ENCODE measurements at places on chromosomes 13 and 19.

DNA sequence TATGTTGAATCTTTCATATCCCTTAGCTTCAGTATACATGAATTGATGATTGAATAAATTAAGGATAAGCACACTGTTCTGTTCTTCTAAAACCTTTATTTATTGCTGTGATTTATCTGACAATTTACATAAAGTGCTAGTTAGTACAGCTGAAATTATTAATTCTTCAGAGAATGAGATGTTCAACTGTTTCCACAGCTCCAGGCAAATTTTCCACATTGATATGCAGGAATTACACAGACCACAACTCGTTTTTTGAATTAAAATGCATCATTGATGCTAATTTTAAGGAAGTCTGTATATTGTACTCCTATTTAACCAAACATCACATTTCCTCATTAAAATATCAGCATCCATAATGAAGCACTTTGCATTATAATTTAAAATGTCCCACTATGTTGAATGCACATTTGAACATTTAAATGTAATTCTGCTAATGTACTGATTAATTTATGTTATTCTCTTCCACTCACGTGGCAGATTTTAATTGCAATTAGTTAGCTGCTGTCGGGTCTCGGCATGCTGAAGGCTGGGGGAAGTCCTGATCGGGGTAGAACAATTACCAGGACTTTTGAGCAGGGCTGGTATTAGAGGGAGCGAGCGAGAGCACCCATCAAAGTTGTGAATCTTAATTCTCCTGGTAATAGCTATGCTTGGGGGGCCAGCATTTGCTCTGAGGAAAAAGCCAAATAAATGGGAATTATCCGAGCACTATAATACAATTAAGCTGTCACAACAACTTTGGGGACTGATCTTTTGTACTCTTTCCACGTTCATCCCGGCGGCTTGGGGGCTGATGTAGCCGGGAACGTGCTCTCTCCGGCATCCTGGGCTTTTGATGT, 136.7 kb upstream of the TMTC4 start:
- no peak for DNase-seq

- DNase-seq, result peak; percentile 86
Observed at GRCh38 chr19:18349524-18350128, 9.2 kb downstream of the PGPEP1 start.

GRCh38 chr13:112073245-112074138, 6.5 kb downstream of the SOX1 start:
- DNase-seq, result no peak

GRCh38 chr19:24049537-24049936, 37.5 kb upstream of the ZNF254 start:
- no peak for DNase-seq

DNA sequence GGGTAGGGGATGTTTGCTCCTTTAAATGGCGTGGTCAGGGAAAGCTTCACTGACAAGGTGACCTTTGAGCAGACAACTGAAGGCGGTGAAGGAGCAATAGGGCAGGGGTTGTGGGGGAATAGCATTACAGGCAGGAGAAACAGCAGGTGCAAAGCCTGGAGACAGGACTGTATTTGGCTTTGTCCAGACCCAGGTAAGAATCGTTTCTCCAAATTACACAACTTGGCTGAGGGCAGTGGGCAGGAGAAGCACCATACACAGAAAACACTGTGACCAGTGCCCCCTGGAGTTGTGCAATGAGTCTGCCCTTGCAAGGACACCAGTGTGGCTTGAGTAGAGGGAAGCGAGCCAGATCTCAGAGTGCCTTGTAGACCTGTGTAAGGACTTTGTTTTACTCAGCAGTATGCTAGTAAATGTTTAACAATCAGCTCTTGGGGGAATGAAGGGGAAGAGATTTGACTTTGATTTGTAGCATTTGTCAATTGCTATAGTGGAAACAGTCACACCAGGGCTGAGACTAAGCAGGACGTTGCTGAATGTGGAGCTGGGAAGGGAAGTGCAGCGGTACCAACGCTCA, 360.0 kb downstream of the DCT start:
- no peak for DNase-seq

DNA sequence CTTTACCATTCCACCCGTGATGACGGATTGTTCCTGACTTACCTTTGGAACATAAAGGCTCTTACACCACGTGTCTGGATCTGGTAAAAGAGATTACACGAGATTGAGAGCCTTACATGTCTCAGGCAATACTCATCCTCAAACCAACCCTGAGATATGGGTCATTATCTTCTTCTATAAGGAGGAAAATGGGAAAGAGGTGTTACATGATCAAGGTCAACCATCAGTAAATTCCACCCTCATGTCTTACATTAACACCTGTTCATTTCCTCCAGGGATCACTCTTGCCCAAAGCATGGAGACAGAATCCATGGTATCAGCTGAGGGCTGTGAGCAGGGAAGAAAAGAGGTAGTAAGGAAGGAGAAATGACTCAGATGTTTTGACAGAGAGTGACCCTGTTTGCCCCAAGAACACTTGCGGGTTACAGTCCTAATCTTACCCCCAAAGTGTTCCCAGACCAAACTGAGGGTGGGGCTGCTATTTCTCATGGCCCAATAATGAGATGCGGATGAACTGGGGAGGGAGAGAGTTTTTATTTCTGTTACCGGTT, 19.6 kb downstream of the LILRB4 start:
- no peak for DNase-seq

- DNase-seq, result no peak
Observed at GRCh38 chr19:3499738-3500428, 591 bp downstream of the DOHH start.

DNA sequence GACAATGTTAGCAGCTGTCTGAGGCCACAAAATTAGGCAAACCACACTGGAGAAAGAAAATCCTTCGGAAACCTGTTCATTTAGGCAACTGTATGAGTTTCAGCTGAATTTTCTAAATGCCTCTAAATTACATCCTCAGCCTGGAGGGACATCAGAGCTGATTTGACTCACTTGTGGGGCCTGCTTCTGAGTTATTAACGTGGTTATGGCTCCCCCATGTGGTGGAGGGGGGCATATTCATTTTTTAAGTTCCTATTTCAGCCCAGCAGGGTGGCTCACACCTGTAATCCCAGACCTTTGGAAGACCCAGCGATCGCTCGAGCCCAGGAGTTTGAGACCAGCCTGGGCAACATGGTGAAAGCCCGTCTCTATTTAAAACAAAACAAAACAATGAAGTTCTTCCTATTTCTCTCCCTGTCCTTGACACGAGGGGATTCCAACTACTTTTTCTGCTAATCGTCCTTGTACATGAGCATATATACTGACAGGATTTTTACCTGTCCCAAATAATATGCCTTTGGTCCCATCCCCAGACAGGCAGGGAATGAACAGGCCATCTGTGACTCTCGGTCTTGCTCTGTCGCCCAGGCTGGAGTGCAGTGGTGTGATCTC, 31.5 kb upstream of the HIF3A start:
- DNase-seq, result peak; percentile 80

DNA sequence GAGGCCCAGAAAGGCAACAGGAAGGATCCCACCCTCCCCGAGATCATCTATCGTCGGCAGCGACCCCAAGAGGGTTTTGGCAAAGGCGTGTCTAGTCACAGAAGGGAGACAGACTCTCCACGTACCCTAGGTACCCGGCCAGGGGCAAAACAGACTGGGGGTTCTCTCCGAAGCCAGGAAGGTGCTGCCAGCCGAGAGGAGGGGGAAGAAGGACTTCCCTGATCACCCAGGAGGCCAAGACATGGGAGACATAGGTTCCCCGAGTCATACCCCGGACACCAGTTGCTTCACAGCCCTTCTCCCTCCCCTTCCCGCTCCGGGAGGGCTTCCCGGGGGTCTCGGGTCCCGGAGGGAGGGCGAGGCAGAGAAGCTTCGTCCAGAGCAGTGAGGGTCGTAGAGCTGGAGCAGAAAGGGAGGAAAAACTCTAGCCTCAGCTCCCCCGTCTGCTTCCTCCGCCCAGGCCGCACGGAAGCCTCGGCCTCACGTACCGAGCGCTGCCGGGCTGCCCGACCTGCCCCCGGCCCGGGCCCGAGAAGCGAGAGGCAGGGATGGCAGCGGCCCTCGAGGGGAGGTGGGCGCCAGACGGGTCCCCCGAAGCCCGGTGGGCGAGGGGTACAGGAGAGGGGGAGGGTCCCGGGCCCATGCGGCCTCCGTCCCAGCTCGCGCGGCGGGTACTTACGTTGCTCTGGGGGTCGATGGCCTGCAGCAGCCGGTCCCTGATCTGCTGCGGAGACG, 644 bp downstream of the MED26 start:
- DNase-seq, result peak; percentile 14

- DNase-seq, result no peak
Observed at GRCh38 chr19:48170817-48171347, 402 bp downstream of the ZSWIM9 start.

DNA sequence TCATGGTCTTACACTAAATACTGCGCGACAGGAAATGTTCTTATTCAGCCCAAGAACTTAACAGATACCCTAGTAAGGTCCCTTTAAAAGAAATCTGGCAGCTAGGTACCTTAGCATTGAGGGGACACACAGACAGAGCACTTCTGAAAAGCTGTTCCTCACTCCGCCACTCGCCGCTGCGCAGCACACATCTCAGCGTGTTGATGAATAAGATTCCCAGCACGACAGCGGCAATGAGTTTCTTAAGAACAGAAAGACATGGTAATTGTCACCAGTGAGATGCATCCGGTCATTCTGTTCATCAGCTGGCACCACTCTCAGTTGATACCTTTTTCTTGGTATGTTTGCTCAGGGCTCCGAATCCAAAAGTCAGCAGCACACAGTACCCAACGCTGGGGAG, 39.9 kb downstream of the TMTC4 start:
- DNase-seq, result no peak

- no peak for DNase-seq
Observed at GRCh38 chr19:8611877-8612806, 1.6 kb upstream of the ADAMTS10 start.

GRCh38 chr19:54428323-54429175, 13.3 kb downstream of the TTYH1 start:
- DNase-seq, result no peak

DNA sequence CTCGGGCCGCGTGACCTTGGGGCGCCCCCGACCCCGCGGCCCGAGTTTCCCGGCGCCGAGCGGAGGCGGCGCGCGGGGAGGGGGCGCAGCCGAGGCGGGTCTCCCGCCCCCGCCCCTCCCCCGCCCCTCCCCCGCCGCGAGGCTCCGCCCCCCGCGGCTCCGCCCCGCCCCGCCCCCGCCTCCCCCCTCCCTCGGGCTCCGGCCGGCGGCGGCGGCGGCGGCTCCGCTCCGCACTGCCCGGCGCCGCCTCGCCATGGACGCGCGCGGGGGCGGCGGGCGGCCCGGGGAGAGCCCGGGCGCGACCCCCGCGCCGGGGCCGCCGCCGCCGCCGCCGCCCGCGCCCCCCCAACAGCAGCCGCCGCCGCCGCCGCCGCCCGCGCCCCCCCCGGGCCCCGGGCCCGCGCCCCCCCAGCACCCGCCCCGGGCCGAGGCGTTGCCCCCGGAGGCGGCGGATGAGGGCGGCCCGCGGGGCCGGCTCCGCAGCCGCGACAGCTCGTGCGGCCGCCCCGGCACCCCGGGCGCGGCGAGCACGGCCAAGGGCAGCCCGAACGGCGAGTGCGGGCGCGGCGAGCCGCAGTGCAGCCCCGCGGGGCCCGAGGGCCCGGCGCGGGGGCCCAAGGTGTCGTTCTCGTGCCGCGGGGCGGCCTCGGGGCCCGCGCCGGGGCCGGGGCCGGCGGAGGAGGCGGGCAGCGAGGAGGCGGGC, at the start of gene HCN2:
TSS of gene HCN2 (plus strand) at position 189 of the 703 bp plus-strand sequence. CDS start at position 254, 65 bp downstream.
- no peak for DNase-seq

- DNase-seq, result no peak
Observed at GRCh38 chr19:52640916-52641315, 2.8 kb upstream of the ZNF83 start.

DNA sequence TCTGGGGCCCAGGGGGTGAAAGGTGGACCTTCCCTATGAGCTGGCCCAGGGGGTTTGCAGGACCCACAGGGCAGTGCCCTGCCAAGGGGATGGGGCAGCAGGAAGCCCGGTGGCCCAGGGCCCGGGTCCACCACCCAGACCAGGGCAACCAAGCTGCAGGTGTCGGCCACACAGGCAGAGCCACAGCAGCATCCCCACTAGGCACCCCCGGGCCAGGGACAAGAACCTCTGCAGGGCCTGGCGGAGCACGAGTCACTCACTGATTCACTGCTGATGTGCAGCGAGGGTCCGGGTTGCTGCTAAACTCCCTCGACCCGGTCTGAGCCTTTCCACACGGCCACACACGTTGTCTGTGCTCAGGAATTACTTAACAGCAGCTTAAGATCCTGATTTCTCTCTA, 8.8 kb downstream of the FZR1 start:
- no peak for DNase-seq

DNA sequence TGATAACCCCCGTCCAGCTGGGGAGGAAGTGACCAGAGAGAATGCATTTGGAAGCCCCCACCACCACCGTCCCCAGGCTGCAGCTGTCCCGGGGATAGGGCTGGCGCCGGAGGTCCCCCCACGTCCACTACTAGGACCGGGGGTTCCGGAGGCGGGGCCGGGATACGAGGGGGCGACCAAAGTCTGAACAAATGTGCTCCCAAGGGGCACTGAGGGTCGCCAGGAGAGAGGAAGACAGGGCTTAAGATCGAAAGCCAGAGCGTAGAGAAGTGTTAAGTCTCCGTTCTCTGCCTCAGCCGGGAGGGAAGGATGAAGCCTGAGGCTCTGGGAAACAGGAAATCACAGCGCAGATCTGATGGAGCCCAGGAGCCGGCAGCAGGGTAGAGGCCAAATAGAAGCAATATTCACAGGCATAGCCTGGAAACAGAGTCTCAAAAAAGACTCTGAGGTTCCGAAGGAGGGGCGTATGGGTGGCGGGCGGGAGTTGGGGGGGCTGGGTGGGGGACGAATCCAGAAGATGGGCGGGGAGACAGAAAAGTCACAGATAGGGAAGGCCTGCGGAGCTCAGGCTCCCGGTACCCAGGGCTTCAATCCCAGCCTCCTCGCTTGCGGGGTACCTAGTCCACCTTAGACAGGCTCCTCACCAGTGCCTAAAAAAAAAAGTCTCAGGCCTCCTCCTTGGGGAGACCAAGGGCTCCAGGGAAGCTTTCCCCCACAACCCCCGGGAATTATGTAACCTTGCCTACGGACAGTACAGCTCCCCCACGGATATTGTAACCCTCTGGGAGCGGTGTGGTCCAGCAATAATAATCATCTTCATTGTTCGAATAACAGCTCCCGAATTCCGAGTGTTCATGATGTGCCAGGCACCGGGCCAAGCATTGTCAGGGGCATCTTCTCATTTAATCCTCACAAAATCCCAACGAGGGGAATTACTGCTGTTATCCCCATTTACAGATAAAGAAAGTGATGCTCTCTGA, 1.1 kb upstream of the ERF start:
- DNase-seq, result no peak

GRCh38 chr13:49146950-49147355, 73.2 kb upstream of the MLNR start:
- peak; percentile 27 for DNase-seq

GRCh38 chr13:40813667-40814454, 24.4 kb downstream of the SLC25A15 start:
- peak; percentile 15 for DNase-seq
